ENCODE measurements at places on chromosomes 16 and 17. TPM values are rescaled to one million over a fixed set of nuclear protein-coding genes. Genes with fewer than 3 reads are reported as not detected.

DNA sequence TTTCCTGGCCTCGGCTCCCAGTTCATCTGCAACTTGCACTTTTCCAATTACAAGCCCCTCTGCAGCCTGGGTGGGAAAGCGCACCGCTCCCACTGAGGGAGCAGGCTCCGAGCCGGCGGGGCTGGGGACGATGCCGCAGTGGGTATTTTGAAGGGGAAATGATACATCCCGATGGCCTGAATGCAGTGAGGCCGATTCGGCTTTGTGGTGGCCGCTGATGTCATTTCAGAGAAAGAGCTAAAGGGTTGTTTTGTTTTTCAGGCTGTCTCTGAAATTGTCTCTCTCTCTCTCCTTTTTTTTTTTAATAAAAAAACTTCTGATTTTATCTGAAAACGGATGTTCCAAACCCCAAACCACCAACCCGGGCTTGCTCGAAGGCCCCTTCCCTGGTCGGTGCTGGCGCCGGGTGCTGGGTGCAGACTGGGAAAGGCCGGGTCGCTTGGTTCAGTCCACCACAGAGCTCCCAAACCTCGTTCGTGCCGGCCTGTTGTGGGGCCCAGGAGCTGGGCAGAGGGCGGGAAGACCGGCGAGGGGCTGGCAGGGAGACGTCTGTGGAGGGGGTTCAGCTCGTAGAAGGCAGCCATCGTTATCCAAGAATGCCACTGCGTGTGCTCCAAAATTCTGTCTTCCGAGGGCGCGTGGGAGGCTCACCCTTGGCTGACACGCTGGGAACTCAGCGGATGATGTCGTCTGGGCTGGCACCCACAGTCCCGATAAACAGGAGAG lies 102.8 kb downstream of the FOXL1 start:
- DNase-seq, result peak; percentile 51

The BIRC5 gene
- total RNA-seq, result 0.28 TPM

The ACSM2A gene
- total RNA-seq, result not detected

DNA sequence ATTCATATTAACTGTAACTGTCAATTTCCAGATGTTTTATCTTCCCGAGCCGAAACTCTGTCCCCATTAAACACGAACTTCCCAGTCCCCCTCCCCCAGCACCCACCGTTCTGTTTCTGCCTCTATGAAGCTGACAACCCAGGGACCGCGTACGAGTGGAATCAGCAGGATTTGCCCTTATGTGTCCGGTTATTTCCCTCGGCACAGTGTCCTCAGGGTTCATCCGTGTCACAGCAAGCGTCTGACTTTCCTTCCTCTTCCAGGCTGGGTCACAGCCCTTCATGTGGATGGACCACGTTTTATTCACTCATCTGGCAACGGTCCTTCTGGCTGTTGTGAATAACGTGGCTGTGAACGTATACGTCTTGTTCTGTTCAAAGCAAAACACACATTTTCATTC lies 31.3 kb downstream of the METRNL start:
- peak; percentile 79 for DNase-seq

DNA sequence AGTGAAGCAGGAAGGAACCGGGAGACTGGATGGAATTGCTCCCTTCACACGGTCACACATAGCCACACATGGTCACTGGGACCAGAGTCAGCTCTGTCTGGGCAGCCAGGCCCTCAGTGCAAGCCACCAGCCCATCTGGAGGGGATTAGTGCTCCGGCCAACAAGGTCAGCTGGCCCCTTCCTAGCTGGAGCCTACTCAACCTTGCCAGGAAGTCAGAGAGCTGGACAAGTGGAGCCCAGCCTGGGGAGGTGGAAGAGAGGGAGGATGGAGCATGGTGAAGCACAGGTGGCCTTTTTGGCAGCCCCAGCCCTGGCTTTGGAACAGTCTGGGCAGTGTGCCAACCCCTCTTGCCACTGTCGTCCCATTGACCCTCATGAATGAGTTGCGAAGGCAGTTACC lies 3.7 kb upstream of the CACNA1G start:
- no peak for DNase-seq

The SPAG5 gene
- 1.2 TPM for total RNA-seq

The SEPTIN12 gene
- not detected for total RNA-seq

The TBC1D3I gene
- not detected for total RNA-seq

DNA sequence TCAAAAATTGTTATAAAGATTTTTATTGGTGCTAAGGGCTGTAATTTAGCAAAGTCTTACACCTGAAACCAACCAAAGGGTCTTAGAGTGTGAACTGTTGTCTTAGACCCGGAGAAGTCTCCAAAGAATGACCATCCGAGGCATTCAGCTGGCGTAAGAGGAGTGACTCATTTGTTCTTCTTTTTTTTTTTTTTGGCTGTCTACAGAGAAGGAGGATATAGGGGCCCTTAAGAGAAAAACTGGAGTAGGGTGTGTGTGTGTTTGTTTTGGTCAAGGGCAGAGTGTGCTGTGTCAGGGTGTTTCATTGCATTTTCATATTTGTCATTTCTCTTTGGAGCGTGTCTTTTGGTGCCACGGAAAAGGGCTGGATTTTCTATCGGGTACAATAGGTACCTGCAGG lies 508.0 kb downstream of the WWOX start:
- no peak for DNase-seq

The ADCY7 gene
- total RNA-seq, result 10.2 TPM

The EVI2B gene
- total RNA-seq, result 17.5 TPM

- peak; percentile 93 for DNase-seq
Measured at GRCh38 chr16:57984443-57985203, 13.7 kb upstream of the CNGB1 start.

DNA sequence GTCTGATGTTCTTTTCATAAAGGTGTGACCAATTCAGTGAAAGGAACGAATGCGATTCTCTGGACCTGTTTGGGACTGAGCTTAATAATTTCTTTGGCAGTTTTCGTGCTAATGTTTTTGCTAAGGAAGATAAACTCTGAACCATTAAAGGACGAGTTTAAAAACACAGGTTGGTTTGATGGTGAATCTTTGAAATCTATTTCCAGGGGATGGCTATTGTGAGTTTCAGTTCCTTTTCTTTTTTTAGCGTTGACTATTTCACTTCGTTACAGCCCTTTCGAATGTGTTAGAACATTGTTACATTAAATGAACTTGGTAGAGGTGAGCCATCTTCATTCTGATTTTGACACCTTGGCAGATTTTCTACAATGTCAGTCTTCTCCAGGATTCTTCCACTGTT lies 1.2 kb downstream of the TNFRSF17 start:
- DNase-seq, result no peak

The AANAT gene
- total RNA-seq, result not detected

DNA sequence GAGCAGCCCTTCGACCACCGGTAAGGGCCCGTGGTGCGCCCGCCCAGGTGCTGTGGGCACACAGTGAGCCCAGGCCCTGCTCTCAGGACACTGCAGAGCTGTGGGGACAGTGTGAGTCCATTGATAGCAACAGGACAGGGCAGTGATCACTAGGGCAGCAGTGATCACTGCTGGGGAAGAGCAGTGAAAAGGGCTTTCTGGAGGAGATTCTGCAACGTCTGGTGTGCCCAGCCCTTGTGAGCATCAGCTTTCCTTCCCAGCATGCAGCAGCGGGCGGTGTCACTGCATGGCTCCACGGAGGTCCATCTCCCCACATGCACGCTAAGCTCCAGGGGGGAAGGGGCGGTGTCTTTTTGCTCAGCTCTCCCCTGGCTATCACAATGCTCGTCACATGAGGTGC lies 32.1 kb downstream of the MAP1LC3B start:
- peak; percentile 26 for DNase-seq

- DNase-seq, result no peak
Measured at GRCh38 chr16:9235867-9236266, 144.4 kb downstream of the HAPSTR1 start.

The PPP1R27 gene
- not detected for total RNA-seq

The KRT20 gene
- total RNA-seq, result 1.4 TPM

DNA sequence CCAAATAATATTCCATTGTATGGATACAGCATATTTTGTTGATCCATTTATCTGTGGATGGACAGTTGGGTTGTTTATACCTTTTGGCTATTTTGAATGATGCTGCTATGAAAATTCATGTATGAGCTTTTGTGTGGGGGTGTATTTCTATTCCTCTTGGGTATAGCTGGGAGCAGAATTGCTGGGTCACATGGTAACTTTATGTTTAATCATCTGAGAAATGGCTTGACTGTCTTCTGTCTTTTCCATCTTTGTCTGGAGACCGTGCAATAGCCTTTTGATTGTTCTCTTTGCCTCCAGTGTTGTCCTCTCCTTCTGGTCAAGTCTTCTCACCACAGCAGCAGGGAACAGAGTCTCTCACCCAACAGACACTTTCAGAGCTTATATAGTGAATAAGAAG lies 20.5 kb upstream of the MAF start:
- no peak for DNase-seq

The NARF gene
- 41.5 TPM for total RNA-seq

DNA sequence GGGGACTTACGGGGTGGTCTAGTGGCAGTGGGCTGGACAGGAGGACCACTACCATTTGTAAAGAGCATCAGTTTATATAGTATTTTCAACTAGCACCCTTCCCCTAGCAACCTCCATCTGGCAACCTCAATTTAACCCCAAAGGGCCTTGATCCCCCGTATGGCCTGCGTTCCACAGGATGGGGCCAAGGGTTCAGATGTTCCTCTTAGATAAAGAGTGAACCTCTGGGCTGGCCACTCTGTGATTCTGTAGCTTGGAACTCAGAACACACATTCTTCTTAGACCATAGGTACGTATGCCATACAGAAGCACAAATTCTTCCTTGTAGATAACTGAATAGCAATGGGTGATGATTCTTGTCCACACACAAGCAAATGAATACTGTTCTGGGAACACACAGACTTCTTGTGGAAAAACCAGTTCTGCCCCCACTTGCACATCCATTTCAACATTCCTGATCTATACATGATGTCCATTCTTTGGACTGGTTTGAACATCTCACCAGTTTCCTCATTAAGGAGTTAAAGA lies 1.9 kb upstream of the GGA2 start:
- DNase-seq, result no peak

GRCh38 chr17:69282002-69282401 lies 44.9 kb downstream of the ABCA5 start:
- no peak for DNase-seq

All from sigmoid colon (tissue), 7 donors.